Left cardiac atrium (tissue), 4 donors: ENCODE measurements at places on chromosomes 1 and 21. TPM values are rescaled to one million over a fixed set of nuclear protein-coding genes. Genes with fewer than 3 reads are reported as not detected.

Gene TNNI3K
- total RNA-seq, result 4.8 TPM

Gene TTC22
- total RNA-seq, result 0.47 TPM

Gene SLC2A5
- total RNA-seq, result 2.0 TPM

Gene RPS6KC1
- total RNA-seq, result 10.0 TPM

Gene WLS
- 92.8 TPM for total RNA-seq

Gene KRTAP12-1
- not detected for total RNA-seq

Gene FNDC5
- total RNA-seq, result 92.5 TPM

Gene OR2T35
- total RNA-seq, result not detected

Gene KCNN3
- 4.6 TPM for total RNA-seq

Gene TNFRSF25
- 5.9 TPM for total RNA-seq

Gene KPRP
- not detected for total RNA-seq

Gene HOOK1
- 8.3 TPM for total RNA-seq

Gene DNASE2B
- total RNA-seq, result not detected

Gene CLCA4
- not detected for total RNA-seq

Gene HFM1
- 1.6 TPM for total RNA-seq

Gene OR2T11
- not detected for total RNA-seq

Gene ZNF496
- total RNA-seq, result 12.2 TPM

Gene TARS2
- 18.5 TPM for total RNA-seq

Gene DMRTA2
- not detected for total RNA-seq

Gene MIXL1
- total RNA-seq, result not detected

Gene FRRS1
- total RNA-seq, result 3.8 TPM

Gene MXRA8
- 44.3 TPM for total RNA-seq

Gene PTPN14
- total RNA-seq, result 22.5 TPM

Gene CRYBG2
- total RNA-seq, result not detected

Gene OPRD1
- total RNA-seq, result not detected

Gene LCE3D
- not detected for total RNA-seq

Gene ABCA4
- 0.21 TPM for total RNA-seq

Gene PEF1
- total RNA-seq, result 32.3 TPM

Gene EBNA1BP2
- total RNA-seq, result 26.3 TPM

Gene CNIH3
- total RNA-seq, result 1.3 TPM

Gene HEYL
- 19.1 TPM for total RNA-seq

Gene SPATC1L
- 10.0 TPM for total RNA-seq

Gene C8A
- not detected for total RNA-seq

Gene DYRK1A
- total RNA-seq, result 53.0 TPM
